Activated CD4-positive, CD25-positive, alpha-beta regulatory T cell treated with anti-CD3 and anti-CD28 coated beads, Interleukin-2, amount 50 U/mL, for 24 hours (primary cell): ENCODE measurements at places on chromosomes 12 and 14.
A peak's percentile ranks its signal among the peaks of the same experiment; 100 is the strongest.

DNA sequence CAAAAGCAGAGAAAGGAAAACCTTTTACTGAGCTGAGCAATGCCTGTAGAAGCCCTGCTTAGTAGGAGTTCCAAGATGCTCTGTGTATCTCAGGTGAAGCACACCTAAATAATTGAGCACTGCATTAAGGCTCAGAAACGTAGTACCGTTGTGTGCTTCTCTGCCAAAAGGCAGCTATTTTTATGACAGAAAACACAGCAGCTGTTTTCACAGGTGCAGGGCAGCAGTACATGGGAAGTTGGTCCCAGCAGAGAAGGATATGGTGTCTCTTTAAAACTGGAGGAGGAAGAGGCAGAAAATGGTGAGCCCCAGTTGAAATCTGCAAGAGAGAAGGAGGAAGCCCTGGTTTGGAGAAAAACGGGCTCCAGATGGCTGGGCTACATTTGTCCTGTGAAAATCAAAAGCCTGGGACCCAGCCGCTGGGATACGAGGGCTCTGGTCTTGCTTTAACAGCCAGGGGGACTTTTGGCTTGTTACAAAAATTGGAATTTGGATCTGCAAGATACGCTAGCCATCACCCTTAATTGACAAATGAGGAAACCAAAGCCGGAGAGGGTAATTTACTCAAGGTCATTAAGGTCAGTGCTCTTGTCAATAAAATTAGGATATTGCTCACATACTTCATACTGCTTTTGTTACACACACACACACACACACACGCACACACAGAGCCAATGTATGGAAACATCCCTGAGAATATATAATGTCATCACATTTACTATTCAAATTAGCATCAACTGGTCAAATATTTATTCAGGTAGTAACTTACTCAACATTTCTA, 27.3 kb downstream of the SPRING1 start:
- ATAC-seq, result no peak

DNA sequence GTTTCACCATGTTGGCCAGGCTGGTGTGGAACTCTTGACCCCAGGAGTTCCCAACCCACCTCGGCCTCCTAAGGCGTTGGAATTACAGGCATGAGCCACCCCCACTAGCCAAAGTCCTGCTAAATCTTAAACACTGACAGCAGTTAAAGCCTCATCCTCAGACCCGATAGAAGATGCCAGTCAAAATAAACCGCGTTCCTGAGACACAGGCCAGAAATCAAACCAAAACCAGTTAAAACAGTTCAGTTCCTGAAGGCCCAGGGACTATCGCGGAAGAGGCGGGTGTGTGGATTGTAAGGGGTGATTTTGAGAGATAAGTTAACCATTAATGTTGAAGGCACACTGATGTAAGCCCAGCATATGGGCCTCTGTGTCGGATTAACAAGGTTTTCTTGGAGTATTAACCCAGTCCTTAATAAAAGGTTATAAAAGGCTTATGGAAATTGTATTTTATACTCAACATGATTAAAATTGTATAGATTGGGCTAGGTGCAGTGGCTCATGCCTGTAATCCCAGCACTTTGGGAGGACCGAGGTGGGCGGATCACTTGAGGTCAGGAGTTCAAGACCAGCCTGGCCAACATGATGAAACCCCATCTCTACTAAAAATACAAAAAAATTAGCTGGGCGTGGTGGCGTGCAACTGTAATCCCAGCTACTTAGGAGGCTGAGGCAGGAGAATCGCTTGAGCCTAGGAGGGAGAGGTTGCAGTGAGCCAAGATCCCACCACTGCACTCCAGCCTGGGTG, 18.7 kb upstream of the CDCA4 start:
- no peak for ATAC-seq

DNA sequence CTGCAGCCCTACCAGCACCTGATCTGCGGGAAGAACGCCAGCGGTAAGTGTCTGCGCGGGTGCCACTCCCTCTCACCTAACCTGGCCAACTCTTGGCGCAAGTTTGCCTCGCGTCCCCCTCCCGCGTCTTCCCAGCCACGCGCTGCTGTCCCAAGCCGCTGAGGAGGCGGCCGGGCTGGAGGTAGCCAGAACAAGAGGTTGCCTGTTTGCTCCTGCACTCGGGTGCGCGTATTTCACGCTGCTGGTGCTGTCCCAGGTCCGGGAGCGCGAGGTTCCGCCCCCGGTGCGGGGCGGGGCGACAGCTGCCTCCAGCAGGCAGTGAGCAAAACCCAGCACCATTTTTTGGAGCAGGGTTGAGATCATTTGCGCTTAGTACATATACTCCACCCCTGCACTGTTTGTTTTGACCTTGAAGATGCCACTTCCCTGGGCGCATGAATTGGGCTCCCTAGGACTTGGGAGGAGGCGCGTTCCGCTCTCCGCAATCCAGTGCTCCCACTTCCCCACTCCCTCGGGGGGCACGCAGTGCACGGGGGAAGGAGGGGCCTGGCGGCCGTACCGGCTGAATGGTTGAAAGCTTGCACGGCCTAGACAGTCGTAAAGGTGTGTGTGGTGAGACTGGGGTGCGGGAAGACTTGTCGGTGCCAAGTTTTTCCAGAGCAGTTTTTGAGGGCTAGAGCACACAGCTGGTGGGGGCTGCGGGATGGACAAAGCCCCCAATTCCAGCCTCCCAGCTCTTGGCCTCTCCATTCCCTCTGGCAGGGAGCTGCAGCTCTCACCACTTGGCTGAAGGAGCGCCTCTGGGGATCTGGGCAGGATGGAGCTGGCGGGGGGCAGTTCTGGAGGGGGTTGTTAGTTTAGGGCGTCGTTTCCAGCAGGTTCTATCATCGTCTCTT, 226.9 kb upstream of the CRY1 start:
- peak; percentile 63 for ATAC-seq

DNA sequence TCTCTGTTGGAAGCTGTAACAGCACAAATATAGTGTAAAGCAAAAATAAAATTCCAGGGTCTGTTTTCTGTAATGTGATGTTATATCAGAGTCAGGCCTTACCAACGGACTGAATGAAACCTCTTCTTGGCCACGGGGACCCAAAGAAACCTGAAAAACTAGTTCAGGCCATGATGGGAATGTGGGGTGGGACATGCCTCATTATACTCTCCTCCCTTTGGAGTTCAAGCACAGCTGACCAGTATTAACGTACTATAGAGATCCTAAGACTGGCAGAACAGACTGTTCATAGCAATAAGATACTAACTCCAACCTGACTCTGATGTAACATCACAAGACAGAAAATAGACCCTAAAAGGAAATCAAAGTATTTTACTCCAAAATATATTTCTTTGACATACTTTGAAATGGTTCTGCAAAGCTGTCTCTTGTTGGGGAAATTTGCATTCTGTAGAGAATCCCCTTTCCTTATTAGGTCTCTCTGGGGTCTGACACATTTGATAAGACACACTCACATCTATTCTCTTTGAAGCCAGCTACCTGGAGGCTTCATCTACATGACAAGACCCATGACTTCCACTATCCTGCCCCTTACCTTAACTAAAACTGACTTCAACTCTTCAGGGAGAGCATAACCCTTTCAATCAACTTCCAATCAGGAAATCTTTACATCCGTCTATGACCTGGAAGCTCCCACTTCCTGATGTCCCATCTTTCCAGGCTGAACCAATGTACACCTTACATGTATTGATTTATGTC, 444.6 kb downstream of the SOX5 start:
- ATAC-seq, result no peak

GRCh38 chr12:1171657-1172408, 180.8 kb downstream of the ERC1 start:
- no peak for ATAC-seq
